Activated CD4-positive, alpha-beta T cell treated with anti-CD3 and anti-CD28 coated beads, Interleukin-2, amount 10 ng/mL, durations not matched to agents 7 days and 5 days (primary cell): ENCODE measurements at places on chromosomes 2 and 18.

DNA sequence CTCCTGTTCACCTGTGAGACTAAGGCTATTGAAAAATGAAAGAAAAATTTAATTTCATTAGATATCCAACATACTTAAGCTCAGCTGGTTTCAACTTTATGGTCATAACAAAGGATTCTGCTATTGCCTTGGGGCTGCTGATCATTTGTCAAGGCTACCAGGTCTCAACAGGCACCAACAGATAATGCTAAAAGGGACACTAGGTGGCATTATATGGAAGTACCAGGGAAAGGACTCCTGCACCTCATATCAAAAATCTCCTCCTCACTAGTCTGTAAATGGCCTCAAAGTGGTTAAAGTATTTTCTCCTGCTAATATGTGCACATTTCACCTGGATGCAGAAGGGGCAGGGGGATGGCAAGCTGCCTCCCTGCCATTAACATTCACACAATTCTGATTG lies 167.9 kb upstream of the REG3A start:
- no peak for DNase-seq

- DNase-seq, result peak; percentile 42
These were observed 88.5 kb downstream of the DYNAP start for GRCh38 chr18:54679318-54680149.

DNA sequence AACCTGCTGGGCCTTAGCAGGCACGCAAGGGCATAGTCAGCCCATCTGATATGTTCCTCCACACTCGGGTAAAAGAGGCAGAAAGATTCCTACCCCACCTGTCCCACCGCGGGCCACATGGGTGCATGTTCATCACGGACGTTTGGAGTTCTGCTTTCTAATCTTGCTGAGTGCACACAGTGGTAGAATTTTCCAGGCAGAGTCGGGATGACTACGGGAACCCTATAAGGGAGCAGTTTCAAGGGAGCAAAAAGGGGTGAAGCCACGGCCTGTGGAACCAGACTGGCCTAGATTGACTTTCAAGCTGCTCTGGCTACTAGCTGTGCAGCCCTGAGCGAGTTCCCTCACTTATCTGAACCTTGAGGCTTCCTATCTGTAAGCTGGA lies 36.8 kb downstream of the POU3F3 start:
- DNase-seq, result no peak

- DNase-seq, result no peak
These were observed 50.0 kb downstream of the DPYSL5 start for GRCh38 chr2:26897807-26898479.

DNA sequence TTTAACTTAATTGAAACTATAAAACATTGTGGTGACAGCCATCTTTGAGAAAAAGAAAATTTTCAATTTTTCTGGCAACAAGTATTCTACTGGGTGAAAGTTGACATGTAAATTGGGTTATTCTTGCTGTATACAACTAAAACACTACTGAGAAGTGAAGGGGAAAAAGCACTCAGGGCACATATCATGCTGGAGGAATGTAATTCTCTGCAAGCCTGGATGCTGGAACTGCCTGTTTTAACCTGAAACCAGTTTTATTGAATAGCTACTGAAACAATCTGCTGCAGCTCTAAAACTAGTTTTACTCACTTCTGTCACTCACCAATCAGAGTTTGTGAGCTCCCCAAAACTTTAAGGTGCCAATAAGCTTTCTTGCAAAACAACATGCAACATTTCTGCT lies 1136.0 kb downstream of the LRP1B start:
- no peak for DNase-seq

DNA sequence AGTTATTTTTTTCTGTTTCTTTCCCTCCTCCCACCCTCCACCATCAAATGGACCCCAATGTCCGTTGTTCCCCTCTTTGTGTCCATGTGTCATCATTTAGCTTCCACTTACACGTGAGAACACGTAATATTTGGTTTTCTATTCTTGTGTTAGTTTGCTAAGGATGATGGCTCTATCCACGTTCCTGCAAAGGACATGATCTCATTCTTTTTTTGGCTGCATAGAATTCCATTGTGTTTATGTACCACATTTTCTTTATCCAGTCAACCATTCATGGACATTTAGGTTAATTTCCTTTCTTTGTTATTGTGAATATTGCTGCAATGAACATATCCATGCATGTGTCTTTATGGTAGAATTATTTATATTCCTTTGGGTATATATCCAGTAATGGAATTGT lies 91.3 kb upstream of the TNP1 start:
- DNase-seq, result no peak

DNA sequence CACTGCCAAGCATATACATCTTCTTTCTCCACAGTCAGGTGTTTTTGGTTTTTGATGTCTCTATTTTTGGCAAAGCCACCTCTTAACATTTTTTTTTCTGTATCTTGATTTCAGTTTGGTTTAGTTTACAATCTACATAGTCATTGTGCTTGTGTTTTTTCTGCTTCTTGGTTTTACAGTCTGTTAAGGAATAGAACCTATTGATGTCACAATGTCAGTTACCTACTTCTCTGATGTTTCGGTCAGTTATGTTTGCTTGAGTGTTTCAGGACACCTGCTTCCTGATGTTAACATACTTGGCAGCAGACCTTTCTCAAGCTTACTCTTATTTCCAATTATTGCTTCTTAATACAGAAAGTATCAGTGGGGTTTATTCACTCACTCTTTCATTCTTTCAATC lies 253.3 kb downstream of the SPAG16 start:
- DNase-seq, result no peak

DNA sequence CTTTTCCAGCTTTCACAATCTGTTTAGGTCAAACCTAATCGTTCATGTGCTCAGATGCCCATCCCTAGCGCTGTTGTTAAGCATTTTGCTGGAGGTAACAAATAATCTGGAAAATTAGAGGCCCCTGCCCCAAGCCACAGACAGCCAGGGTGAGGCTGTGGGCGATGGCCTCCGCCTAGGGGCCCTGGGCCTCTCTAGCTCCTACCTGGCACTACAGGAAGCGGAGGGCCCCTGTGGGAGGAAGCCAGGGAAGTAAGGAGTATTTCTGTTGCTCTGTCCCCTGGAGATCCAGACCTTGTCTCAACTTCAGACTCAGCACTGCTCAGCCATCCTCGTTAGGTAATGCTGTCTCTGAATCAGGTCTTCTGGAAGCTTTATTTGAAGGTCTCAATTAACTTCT lies 12.4 kb upstream of the FOSL2 start:
- no peak for DNase-seq

DNA sequence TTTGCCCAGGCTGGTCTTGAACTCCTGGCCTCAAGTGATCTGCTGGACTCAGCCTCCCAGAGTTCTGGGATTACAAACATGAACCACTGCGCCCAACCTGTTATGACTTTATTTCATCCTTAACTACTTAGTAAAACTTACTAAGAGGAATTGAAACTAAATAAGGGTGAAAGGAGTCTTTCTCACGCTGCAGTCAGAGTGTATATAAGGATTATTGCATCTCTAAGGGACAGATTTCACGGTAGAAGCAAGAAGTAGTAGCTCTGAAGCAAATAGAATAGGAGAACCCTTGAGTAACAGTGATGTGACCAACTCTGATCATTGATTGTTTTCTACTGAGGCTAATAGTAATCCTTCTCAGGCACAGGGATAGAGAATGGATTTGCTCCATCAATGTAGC lies 960.1 kb downstream of the CPS1 start:
- DNase-seq, result no peak

- DNase-seq, result peak; percentile 59
These were observed 369.1 kb downstream of the MTX2 start for GRCh38 chr2:176638167-176639015.

DNA sequence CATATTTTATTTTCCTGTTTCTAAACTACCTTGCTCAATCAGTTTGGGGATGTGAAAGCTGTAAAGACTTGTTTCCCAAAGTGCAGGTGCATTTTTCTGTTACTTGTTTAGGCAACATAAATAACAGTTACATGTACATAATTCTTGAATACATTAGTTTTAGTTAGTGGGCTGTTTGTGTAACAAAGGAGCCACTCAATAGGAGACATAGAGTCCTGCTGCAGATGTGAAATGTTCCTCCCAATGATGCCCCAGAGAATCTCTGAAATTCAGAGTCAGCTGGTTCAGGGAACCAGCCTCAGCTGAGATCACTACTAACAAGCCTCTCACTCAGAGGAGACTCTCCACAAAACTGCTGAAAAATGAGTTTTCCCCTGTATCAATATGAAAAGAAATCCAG lies 91.5 kb upstream of the TWSG1 start:
- no peak for DNase-seq

DNA sequence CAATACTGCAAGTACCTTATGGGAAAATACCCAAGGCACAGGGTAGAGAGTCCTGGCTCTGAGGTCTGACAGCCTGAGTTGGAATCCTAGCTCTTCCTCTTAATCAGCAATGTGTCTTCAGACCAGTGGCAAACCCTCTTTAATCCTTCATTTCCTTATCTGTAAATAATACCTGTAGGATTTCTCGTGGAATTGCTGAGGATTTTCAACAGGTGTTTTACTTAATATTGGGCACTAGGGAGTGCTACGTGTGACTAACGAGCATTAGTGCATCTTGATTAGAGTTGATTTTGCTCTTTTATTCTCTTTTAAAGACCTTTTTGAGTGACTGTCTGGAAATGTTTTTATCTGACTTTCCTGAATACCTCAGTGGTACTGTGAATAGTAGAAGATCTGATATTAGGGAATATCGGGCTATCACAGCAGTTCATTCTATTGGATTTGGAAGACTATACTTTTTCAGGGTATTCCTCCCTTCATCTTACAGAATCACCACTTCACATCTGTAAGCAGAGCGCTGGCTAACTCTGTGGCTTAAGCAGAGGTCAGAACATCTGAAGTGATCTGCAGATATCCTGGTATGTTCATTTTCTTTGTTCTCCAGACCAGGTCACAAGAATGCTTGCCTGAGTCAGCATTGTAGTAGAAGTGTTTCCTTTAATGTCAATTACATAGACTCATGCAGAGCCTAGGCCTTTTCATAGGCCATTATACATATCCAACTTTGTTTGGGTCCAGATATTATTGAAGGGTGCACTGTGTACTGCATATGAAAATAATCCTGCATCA lies 49.1 kb downstream of the ARHGAP28 start:
- DNase-seq, result no peak

DNA sequence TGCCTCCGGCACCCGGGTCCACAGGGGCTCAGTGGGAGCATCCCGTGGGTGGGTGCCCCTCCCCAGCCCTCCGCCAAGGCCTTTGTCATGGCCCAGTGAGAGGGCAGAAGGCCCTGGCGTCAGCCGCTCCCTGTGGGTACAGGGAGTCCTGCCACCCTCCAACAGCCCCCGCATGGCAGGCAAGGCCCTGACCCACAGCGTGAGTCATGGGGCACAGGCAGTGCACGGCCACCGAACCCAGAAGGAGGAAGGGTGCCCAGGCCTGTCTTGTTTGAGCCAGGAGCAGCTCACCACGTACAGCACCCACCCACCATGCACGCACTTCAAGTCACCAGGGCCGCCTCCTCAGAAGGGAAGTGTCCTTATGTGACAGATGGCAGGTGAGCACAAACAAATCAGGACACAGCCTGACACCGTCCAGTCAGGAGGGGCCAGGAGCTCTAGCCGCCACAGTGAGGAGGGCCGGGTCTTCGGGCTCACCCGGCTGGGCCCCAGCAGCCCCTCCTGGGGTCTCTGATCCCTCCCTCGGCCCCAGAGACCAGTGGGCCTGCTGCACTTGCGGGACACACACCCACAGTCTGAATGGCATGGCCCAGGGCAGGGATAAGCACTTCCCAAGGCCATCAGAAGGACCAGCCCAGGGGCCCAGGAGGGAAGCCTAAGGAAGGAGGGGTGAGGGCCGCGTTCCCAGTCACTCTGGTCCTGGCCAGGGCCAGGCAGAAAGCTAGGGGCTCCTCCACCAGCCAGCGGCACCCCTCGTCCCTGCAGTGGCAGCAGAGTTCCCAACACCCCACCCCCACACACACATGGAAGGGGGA lies 25.8 kb downstream of the BIN1 start:
- peak; percentile 57 for DNase-seq

DNA sequence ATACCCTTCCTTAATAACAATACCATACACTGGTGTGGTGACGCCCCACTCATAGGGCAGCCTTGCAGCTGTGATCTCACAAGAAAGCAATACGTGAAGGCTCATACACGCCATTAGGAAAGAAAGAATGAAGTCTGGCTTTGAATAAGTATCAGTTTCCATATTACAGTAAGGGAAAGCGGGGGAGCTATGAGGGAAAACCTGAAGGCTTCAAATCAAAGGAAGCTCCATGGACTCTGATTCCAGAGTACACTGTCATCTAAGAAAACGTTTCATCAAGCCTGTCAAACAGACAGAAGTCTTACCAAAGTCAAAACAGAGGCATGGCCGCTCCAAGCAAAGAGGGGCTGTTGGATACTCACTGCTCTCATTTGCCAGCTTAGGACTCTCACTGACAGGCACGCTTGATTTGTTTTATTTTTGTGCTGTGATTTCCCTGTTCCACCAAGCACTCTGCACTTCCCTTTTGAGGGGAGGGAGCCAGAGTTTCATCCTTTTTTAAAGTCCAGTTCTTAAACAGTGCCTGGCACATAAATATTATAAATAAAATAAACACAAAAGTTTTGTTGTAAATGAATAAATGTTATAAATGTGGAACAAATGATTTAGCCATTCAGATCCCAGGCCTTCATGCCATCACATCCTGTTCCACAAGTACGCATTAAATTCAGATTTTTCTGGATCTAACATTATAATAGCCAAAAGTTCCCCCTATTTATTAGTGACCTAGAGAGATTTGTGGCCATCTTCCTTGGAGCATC lies 221.2 kb downstream of the PIEZO2 start:
- no peak for DNase-seq

DNA sequence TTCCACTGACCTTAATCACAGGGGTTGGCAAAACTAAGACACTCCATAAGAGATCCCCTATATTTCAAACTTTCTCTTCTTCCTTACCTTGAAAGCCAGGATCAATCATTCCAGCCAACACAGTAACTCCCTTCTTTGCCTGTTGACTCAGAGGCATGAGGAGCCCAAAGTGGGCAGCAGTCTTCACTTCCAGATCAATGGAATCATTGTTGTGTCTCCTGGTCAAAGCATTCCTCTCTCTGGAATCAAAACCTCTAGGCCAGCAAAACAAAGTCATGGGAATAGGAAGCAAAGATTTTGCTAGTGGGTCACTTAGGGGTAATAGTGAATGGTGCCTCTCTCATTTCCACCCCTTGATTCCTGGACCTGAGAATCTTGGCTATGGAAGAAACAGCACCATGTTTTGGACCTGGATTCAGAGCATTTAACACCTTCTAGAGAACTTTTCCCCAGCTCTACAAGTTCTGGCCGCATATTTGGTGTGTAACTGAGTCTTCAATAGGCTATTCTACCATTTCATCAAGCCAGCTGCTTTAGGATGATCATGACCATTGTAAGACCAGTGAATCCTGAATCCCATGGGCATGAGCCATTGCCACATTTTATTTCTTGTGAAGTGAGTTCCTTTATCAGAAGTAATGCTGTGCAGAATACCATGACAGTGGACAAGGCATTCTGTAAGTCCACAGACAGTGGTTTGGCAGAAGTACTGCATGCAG lies 65.7 kb upstream of the SERPINE2 start:
- DNase-seq, result no peak

GRCh38 chr2:48601349-48601748 lies 16.3 kb upstream of the GTF2A1L start:
- DNase-seq, result peak; percentile 7

DNA sequence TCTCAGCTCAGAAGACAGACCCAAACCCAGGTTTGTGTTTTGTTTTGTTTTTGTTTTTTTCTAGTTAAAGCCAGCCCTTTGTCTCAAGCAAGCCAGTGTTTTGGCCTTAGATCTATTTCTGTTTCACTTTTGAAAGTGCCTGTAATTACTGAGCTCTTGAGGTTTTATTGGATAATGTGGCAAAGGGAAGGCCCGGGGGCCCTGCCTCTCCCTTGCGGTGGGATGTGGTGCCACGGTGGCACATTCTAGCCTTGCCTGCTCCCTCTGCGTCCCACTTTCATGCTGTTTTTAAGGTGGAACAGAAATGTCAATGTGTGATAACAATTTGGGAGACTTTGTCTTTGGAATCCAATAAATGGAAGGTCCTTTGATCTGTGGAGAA lies 2.5 kb downstream of the HPCAL1 start:
- DNase-seq, result peak; percentile 77
